ENCODE measurements at places on chromosomes 5 and 9. TPM values are rescaled to one million over a fixed set of nuclear protein-coding genes. Genes with fewer than 3 reads are reported as not detected.

DNA sequence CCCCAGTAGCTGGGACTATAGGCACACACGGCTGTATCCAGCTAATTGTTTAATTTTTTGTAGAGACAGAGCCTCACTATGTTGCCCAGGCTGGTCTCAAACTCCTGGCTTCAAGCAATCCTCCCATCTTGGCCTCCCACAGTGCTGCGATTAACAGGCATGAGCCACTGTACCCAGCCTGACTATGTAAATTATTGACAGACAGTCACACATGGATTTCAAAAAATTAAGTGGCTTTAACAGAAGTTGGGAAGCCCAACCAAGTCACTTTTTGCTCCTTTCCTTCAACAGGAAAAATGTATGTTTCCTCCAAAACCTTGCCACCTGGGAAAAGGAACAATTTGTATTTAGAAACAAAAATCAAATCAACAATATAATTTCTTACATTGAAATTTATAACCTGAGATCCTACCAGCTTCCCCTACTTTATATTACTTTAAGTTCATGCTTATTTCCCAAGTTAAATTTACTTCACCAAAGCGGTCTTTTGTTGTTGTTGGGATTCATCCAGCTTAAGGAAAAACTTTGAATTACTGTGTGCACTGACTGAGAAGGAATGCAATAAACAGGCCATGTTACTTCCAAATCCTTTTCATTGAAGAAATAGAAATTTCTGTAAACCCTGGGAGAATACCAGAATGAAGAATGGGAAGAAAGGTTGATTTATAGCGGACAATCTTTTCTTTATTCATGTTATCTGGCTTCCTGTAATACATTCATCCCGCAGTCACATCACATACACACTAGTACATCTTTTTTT is 8.6 kb downstream of the PCA3 start:
- peaks cover under 1% of the 10 kb centered on the region for H3K27me3 ChIP-seq
- H3K36me3 ChIP-seq, result peaks cover 1% of the 10 kb centered on the region
- no peak overlapping the region for H3K4me3 ChIP-seq
- H3K4me1 ChIP-seq, result no peaks in the 10 kb centered on the region

GRCh38 chr5:88488561-88488960 is 219.9 kb upstream of the TMEM161B start:
- H3K27me3 ChIP-seq, result no peaks in the 10 kb centered on the region
- no peak overlapping the region for H3K4me3 ChIP-seq
- no peak overlapping the region for H3K27ac ChIP-seq

- H3K27me3 ChIP-seq, result peaks cover 2% of the 10 kb centered on the region
- H3K36me3 ChIP-seq, result peaks cover 42% of the 10 kb centered on the region
- peak overlapping the region; percentile 91 for H3K27ac ChIP-seq
- H3K4me1 ChIP-seq, result peaks cover 19% of the 10 kb centered on the region
- no peak overlapping the region for H3K4me3 ChIP-seq
- peak; percentile 89 for DNase-seq
These were observed 80.1 kb upstream of the DMAC1 start for GRCh38 chr9:7879551-7880245.

The TRIM7 gene
- total RNA-seq, result 0.93 TPM

- H3K27ac ChIP-seq, result no peak overlapping the region
- no peak for DNase-seq
- no peak overlapping the region for H3K4me3 ChIP-seq
- H3K27me3 ChIP-seq, result no peaks in the 10 kb centered on the region
- no peaks in the 10 kb centered on the region for H3K36me3 ChIP-seq
These were observed 1228.0 kb upstream of the C9orf72 start for GRCh38 chr9:28801144-28801799.

DNA sequence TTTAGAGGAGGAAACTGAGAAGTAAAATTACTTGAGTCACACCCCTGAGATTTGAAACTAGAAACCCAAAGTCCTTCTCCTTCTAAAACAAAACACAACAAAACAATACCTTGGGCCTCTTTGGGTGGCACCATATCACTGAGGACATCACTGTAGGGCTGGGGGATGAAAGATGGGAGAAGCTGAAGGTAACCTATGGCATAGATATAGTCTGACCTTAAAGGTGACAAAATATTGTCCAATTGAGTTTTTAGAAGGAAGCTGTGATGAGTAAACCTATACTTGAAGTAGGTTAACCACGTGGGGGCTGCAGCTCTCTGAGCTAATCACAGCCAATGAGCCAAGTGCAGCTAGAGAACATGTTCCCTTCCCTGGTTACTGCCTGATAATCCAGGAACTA is 167.4 kb upstream of the CD180 start:
- H3K36me3 ChIP-seq, result no peaks in the 10 kb centered on the region
- no peak overlapping the region for H3K27ac ChIP-seq
- no peak for DNase-seq
- H3K4me1 ChIP-seq, result no peaks in the 10 kb centered on the region
- H3K4me3 ChIP-seq, result no peak overlapping the region

GRCh38 chr5:54653956-54654614 is 136.5 kb downstream of the SNX18 start:
- H3K27me3 ChIP-seq, result no peaks in the 10 kb centered on the region
- no peaks in the 10 kb centered on the region for H3K36me3 ChIP-seq
- no peak overlapping the region for H3K4me3 ChIP-seq
- H3K27ac ChIP-seq, result no peak overlapping the region
- peaks cover 6% of the 10 kb centered on the region for H3K4me1 ChIP-seq
- no peak for DNase-seq

DNA sequence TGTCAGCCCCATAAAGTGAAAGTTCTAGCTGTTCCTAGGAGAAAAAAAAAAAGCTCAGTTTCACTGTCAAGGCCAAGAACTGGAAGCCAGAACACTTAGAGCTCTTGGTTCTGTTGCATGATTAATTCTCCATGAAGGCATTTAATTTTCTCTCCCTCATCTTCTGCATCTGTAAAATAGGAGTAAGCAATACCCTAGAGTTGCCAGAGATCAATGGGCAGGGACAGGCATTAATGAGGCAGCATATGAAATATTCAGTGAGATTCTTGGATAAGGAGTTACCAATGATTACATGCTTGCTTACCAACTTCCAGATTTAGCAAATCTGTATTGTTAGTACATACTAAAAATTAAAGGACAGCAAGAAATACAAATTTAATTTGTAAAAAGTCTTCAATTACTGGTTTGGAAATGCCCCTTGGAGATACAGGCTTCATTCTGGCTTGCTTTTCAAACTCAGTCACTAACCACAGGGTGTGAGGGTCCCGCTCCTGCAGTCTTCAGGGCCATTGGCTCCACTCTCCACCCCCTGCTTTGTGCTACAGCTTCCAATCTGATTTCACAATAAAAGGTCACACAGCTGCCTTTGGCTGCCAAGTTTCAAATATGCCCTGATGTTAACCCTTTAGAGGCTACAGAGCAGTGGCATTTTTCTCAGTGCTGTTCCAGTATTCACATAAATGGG is 624.6 kb downstream of the BNC2 start:
- no peak overlapping the region for H3K27ac ChIP-seq
- peaks cover 7% of the 10 kb centered on the region for H3K4me1 ChIP-seq
- no peak overlapping the region for H3K4me3 ChIP-seq
- no peaks in the 10 kb centered on the region for H3K36me3 ChIP-seq
- H3K27me3 ChIP-seq, result peaks cover 4% of the 10 kb centered on the region
- DNase-seq, result no peak

The LMX1B gene
- total RNA-seq, result 0.27 TPM

The BRD8 gene
- 62.3 TPM for total RNA-seq

DNA sequence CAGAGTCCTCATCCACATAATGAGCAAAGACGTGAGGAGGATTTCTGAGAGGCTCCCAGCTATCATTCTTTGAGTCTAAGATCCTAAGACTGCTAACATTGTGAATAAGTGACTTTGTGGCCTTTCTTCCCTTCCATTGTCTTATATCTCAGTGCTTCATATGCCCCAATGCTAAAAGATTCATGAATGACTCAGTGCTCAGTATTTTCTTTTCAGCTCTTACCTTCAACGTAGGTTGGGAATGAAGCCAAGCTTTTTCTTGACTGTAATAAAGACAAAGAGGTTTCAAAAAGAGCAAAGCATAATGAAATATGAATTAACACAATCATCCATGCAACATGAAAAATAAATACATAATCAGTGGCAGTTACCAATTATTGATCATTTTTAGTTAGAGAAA is 146.4 kb downstream of the ENTREP1 start:
- H3K36me3 ChIP-seq, result peaks cover under 1% of the 10 kb centered on the region
- H3K27me3 ChIP-seq, result peaks cover 2% of the 10 kb centered on the region
- H3K4me3 ChIP-seq, result no peak overlapping the region

DNA sequence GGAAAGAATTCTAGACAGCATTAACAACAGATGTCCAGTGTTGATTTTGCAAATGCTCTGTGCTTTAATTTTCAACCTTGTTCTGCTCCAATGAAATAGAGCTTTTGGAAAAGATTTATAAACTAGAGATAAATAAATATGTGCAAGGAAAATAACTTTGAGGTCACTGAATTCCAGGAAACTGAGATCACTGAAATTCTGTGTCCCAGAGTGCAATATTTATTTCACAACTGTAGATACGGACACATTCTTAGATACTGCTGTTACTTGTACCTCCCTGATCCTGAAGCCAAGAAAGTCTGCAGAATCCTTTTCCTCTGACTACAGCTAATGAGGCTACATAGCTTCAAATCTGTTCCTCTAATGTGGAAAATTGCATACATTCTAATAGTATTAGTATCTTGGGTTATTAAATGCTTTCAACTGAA is 222.9 kb downstream of the DOCK8 start:
- no peaks in the 10 kb centered on the region for H3K27me3 ChIP-seq
- no peaks in the 10 kb centered on the region for H3K4me1 ChIP-seq
- no peak overlapping the region for H3K4me3 ChIP-seq
- no peaks in the 10 kb centered on the region for H3K36me3 ChIP-seq
- H3K27ac ChIP-seq, result no peak overlapping the region

The OTP gene
- total RNA-seq, result 0.17 TPM

DNA sequence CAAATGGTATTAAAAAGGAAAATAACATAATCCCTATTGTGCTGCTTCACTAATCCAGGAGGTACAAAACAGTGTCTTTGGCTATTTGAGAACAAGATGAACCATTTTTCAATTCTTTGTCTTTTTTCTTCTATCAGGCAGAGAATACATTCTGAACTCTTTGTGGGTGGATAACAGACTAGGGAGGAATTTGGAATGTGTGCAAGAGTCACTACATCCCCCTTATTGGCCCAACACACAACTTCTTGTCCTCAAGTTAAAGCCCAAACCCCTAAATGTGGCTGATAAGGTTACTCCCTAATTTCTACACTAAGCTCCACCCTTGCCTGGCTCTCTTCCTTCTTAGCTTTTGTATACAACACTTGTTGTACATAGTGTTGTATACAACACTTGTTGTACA is 342.7 kb upstream of the RFX3 start:
- no peaks in the 10 kb centered on the region for H3K4me1 ChIP-seq
- no peak for DNase-seq
- no peaks in the 10 kb centered on the region for H3K27me3 ChIP-seq
- peaks cover 8% of the 10 kb centered on the region for H3K36me3 ChIP-seq
- H3K4me3 ChIP-seq, result no peak overlapping the region

The SPINK4 gene
- not detected for total RNA-seq

The TMEM252 gene
- total RNA-seq, result not detected

- peak; percentile 59 for DNase-seq
- H3K4me1 ChIP-seq, result no peaks in the 10 kb centered on the region
- peaks cover 8% of the 10 kb centered on the region for H3K27me3 ChIP-seq
- H3K36me3 ChIP-seq, result peaks cover 38% of the 10 kb centered on the region
- H3K27ac ChIP-seq, result peak overlapping the region; percentile 96
These were observed 750 bp downstream of the TRIM36 start for GRCh38 chr5:115168829-115169486.

The COL15A1 gene
- total RNA-seq, result not detected

The LHX2 gene
- total RNA-seq, result 6.7 TPM

The DNM1 gene
- total RNA-seq, result 276 TPM

DNA sequence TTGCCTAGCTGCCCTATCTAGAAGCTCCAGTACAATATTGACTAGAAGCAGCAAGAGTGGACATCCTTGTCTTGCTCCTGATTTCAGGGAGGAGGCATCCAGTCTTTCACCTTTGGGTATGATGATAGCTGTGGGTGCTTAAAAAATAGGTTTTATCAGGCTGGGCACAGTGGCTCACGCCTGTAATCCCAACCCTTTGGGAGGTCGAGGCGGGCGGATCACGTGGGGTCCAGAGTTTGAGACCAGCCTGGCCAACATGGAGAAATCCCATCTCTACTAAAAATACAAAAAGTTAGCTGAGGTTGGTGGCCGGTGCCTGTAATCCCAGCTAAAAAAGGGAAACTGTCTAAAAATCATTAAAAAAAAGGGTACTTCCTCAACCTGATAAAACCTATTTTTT is 2.0 kb upstream of the CAMSAP1 start:
- peaks cover 40% of the 10 kb centered on the region for H3K36me3 ChIP-seq
- H3K4me1 ChIP-seq, result peaks cover 18% of the 10 kb centered on the region
- H3K27me3 ChIP-seq, result peaks cover 12% of the 10 kb centered on the region
- no peak overlapping the region for H3K27ac ChIP-seq
- DNase-seq, result no peak

- peaks cover 7% of the 10 kb centered on the region for H3K36me3 ChIP-seq
- no peak overlapping the region for H3K27ac ChIP-seq
- no peak overlapping the region for H3K4me3 ChIP-seq
These were observed 100.0 kb downstream of the PSD2 start for GRCh38 chr5:139895647-139896046.

The CNOT8 gene
- total RNA-seq, result 54.7 TPM

GRCh38 chr9:101381833-101382342 is 2.9 kb downstream of the BAAT start:
- H3K27ac ChIP-seq, result no peak overlapping the region
- no peaks in the 10 kb centered on the region for H3K4me1 ChIP-seq
- H3K27me3 ChIP-seq, result no peaks in the 10 kb centered on the region

GRCh38 chr9:25861421-25861820 is 183.2 kb upstream of the TUSC1 start:
- no peaks in the 10 kb centered on the region for H3K36me3 ChIP-seq
- no peak for DNase-seq
- H3K27me3 ChIP-seq, result peaks cover 2% of the 10 kb centered on the region

Data from glutamatergic neuron (in vitro differentiated cells).